ENCODE measurements at places on chromosomes 13 and 19.
A peak's percentile ranks its signal among the peaks of the same experiment; 100 is the strongest.

DNA sequence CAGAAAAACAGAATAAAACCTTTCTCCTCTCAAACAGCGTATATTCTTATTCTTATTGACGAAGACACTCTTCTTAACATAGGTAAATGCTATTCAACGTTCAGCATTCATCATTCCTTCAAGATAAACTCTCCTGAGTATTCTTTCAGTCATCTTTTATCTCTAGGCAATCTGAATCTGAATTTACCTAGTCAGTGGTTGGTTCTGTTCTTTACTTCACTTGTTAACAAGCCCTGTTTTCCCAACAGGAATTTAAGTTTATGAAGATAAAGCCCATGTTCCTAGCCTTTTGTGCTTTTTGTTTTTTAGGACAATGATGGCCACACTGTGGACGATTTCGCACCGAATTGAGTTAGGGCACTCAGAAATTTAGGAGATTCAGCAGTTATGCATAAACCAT lies 3.2 kb downstream of the ELF1 start:
- no peak for ATAC-seq

DNA sequence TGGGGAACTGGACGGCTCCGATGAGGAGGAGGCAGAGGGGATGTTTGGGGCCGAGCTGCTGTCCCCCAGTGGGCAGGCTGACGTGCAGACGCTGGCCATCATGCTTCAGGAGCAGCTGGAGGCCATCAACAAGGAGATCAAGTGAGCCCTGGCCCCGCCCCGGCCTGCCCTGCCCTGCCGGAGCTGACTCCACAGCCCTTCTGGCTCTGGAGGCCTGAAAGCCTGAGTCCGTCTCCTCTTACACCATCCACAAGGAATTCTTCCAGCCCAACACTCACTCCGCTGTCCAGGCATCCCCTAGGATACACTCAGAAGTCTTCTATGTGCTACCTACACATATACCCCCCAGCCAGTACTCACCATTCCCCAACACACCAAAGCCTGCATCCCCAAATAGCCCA lies 17.4 kb downstream of the PPFIA3 start:
- no peak for ATAC-seq

- ATAC-seq: no peak
These were observed 35.5 kb downstream of the AKAP11 start for GRCh38 chr13:42307461-42307860.

GRCh38 chr19:16446108-16446723 lies 25.6 kb downstream of the EPS15L1 start:
- ATAC-seq: no peak

GRCh38 chr13:59566561-59566960 lies 597.2 kb downstream of the DIAPH3 start:
- no peak for ATAC-seq

DNA sequence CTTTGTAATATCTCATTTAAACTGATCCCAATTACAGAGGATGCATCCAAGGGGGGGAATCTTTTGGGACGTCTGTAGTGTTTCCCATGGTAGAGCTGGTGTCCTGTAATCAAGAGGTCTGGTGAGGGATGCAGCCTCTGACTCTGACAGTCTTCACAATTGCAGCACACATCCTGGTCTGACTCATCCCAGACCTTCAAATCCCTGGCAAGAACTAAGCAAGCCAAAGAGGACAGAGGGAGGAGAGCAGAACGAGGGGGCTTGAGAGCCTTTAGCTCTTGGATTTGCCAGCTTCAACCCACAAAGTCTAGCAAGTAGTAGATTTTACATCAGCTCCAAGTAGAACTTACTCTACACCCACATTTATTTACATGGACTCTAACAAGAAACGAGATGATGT lies 17.3 kb upstream of the FCGBP start:
- peak; percentile 57 for ATAC-seq

DNA sequence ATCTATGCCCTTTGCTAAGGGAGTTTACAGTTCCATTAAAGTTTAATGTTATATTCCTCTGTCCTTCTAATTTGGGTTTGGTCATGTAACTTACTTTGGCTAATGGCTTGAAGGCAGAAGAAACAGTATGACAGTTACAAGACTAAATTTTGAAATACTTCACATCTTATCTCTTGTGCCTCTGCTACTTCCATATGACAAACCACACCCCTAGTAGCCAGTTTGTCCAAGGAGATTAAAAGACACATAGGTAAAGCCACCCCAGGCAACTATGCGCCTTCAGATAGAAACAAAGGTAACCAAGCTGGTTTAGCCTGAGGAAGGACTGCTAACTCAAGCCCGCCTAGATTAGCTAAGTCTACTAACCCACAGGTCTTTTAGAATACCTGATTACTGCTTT lies 273.4 kb upstream of the MIR17HG start:
- no peak for ATAC-seq

- no peak for ATAC-seq
These were observed 2.0 kb downstream of the PPP6R1 start for GRCh38 chr19:55256562-55257460.

- no peak for ATAC-seq
These were observed 32.3 kb upstream of the MYCBP2 start for GRCh38 chr13:77359171-77359570.

GRCh38 chr13:20435616-20436368 lies 89.9 kb downstream of the CRYL1 start:
- no peak for ATAC-seq

- peak; percentile 97 for ATAC-seq
These were observed 8.8 kb downstream of the FXYD3 start for GRCh38 chr19:35124098-35125060.

- no peak for ATAC-seq
These were observed 415.9 kb downstream of the FGF9 start for GRCh38 chr13:22086597-22087330.
